ENCODE measurements at places on chromosomes 5 and 9.

- no peak for DNase-seq
Observed at GRCh38 chr9:119761812-119762211, 392.6 kb upstream of the BRINP1 start.

DNA sequence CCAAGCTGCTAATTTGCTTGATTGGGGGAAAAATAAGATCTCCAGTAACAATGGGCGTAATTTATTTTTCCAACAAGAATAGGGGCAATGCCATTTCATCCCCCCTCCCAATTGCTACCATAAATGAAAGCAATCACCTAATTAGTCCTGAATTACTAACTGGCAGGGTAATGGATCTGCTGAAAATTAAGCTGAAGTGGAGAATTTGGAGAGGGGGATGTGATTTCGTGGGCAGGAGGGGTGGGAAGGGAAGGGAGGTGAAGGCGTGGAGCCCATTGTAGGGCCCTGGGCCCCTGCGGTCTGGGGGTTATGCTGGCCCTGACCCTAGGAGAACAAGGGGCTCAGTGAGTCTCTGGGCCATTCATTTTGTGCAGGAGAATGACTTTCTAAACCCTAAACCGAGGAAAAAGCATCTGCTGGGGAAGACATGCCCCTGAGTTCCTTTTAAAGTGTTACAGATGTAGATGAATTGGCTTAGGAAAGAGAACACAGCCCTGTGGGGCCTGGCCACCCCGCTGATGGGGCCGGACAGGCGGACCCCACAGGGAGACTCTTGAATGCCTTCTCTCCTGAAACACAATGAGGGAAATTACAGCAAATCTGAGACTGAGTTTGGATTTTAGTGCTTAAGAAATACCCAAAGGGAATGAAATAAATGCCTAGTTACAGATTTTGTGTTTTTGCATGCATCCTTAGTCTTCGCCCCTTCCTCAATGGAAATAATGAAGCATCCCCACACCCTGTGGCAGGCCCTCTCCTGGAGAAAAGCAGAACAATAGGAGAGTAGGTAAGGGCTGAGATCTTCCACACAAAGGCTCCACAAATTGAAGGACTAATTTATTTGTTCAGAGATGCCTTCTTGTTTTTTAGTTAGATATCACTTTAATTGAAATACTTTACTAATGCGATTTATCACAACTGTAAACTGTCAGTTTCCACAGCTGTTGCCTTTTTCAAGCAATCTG lies 143.2 kb downstream of the PSAT1 start:
- no peak for DNase-seq

DNA sequence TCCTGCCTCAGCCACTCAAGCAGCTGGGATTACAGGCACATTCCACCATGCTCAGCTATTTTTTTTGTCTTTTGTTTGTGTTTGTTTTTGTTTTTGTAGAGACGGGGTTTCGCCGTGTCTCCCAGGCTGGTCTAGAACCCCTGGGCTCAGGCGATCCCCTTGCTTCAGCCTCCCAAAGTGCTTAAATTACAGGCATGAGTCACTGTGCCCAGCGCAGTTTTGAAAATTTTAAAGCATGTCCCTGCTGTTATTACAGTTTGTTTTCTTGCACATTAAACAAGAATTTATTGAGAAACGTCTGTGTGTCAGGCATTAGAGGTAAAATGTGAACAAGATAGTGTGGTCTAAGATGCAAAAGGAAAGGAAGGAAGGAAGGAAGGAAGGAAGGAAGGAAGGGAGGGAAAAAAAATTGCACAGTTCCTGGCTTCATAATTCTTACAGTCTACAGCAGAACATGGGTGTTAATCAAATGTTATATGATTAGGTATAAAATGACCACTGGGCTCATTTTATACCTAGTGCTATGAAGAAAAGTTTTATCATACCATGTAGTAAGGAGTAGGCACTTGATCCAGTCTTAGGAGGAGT lies 205.4 kb downstream of the SNX18 start:
- DNase-seq: no peak

- DNase-seq: no peak
Observed at GRCh38 chr5:5266297-5266696, 126.2 kb downstream of the ADAMTS16 start.

GRCh38 chr5:94274707-94275106 lies 343.7 kb downstream of the KIAA0825 start:
- DNase-seq: no peak

DNA sequence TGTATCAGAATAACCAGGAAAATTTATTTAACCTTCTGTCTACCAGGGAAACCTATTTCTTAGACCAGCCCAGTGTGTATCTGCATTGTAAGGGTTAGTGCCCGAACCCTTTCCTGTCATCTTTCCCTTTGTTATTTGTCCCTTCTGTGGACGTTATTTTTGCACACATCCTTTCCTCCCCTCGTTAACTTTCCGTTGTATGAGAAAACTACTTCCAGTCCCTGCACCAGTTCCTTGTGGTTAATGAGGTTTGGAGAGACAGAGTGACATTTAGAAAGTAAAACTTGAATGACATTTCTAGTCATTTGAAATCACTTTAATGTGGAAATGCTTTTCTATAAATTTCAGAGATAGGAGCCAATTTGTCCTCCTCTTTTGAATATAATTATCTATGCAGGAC lies 4.3 kb upstream of the IFNB1 start:
- no peak for DNase-seq

- DNase-seq: no peak
Observed at GRCh38 chr5:133746834-133747233, 134.5 kb upstream of the FSTL4 start.

DNA sequence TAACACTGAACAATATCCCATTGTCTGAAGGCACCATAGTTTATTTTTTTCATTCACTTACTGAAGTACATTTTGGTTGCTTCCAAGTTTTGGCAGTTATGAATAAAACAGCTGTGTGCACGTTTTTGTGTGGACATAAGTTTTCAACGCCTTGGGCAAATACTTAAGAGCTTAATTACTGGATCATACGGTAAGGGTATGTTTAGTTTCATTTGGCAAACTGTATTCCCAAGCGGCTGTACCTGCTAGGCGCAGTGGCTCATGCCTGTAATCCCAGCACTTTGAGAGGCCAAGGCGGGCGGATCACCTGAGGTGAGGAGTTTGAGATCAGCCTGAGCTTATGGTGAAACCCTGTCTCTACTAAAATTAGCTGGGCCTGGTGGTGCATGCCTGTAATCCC lies 63.7 kb upstream of the FAM120A start:
- DNase-seq: no peak

DNA sequence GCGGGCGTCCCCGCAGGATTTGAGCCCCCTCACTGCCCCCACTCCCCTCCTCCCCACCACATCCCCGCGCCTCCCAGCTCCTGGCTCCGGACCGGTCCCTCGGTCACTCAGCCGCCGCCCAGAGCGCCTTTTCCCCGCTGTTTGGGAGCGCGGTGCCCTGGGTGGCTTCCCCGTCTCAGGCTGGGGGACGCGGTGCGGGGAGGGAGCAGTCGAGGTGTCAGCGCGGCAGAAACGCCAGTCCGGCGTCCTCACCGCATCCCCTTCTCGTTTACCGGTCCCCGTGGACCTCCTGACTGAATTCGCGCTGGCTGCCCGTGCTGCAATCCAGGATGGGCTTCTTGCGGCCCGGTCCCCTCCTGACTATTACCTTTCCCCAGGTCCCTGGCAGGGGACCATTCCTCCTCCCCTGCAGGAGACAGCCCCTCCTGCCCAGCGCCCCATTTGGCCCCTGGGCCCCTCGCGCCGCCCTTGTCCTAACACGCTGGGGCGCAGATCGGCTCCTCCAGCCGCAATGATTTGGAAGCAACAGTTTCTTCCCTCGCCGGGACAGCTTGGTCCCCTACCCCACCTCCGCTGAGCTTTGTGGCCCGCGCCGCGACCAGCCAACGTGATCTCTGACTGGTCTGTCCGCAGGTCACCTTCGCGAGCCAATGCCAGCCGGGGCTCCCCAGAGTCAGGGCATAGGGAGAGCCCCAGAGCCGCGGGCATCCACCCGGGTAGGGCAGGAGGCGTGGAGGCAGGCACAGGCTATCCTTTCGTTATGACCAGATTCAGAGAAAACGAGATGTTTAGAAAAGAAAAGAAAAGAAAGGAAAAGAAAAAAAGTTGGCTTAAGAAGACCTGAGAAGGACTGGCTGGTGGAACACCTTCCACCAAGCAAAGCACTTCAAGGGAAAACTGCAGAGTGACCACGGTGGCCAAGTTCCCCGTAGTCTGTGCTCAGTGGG lies 1.2 kb downstream of the ANKRD33B start:
- DNase-seq: no peak

GRCh38 chr5:125657936-125658335 lies 765.3 kb upstream of the GRAMD2B start:
- no peak for DNase-seq

- no peak for DNase-seq
Observed at GRCh38 chr5:179421144-179421901, 76.1 kb upstream of the ADAMTS2 start.

DNA sequence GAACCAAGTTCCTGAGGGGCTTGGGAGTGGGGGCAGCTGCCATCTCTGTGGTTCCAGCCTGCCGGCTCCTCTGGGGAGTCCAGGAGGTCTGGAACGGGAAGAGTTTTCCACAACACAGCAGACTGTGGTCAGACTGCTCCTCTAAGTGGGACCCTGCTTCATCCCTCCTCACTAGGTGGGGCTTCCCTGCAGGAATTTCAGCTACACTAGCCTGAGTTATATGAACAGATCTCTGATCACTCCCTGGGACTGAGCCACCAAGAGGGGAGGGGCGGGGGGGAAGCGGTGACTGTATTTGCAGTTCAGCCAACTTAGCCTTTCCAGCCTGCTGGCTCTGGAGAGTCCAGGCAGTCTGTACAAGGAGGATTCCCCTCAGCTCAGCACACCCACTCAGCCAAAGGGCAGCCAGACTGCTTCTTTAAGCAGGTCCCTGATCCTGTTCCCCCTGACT lies 19.4 kb downstream of the DTWD2 start:
- DNase-seq: no peak

GRCh38 chr5:172897481-172898217 lies 61.6 kb upstream of the RPL26L1 start:
- DNase-seq: no peak

- no peak for DNase-seq
Observed at GRCh38 chr5:82702046-82702445, 375.1 kb downstream of the TMEM167A start.

DNA sequence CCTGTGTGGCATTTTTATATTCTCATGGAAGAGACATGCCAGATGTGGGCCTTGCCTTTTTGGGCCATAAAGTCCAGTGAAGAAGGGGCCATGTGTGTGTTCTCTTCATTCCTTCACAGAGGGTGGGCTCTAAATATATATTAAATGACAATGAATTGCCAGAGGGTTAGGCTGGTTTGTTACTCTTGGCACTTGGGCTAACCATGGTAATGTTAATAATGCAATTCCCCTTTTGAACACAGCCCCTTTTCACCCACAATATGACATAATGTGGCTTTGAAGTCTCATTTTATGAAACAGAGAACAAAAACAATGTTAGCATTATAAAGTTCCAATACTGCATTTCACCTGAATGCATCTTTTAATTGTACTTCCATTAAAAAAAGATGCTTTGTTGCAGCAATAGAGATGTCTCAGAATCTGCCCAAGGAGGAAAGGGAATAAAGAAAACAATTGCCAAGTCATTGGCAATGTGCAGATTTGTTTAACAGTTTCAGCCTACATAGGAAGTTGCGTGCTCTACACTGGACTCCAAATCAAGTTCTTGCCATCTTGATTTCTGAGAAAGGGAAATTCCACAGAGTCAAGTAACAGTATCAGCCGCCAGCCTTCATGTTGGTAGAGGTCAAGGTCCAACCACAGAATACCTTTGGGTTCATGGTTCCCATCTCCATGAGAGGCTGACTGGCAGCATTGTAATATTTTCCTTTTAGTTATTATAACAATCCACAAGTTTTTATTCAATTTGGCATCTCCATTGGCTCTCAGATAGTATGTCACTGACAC lies 141.9 kb downstream of the SLC12A2 start:
- DNase-seq: no peak

DNA sequence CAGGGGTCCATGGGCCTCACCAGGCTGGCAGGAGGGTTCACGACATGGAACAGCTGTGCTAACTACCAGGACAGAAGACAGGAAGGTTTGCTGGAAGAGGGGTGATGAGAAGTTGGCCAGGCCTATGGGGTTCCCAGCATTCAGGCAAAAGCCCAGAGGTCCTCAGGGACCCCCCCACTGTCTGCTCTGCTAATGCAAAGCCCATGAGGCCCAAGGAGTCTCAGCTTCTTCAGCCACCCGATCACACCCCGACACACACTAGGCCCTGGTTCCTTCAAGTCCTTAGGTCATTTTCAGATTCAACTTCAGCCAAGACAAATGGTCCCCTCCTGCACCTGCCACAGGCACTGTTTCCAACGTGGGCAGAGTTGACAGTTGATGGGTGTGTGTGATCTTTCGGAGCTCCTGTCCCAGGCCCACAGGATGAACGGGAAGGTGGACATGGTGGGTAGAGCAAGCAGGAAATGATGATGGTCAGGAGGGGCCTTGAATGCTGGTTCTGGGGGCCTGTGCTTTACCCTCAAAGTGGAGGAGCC lies 20.4 kb downstream of the ADAMTS2 start:
- no peak for DNase-seq

- DNase-seq: peak; percentile 52
Observed at GRCh38 chr5:18305288-18305924, 671.1 kb downstream of the TAF11L14 start.

GRCh38 chr5:62299101-62299500 lies 6.9 kb upstream of the KIF2A start:
- DNase-seq: no peak

DNA sequence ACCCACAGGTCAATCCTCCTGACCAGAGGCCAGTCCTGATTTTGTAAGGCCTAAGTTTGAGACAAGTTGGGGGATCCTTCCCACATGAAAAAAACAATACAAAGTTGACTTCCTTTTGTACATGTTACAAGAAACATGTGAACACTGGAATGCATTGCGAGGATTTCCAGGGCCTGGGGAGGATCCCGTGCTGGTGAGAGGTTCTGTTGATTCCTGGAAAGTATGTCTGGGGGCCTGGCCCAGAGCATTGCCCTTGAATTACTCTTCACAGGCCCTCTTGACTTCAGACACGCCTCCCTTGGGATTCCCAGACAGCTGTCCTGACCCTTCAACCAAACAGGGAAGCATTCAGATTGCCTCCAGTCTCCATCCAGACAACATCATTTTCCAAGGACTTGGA lies 234.2 kb upstream of the IRX2 start:
- no peak for DNase-seq

GRCh38 chr5:143316844-143317631 lies 86.4 kb downstream of the NR3C1 start:
- DNase-seq: peak; percentile 1

GRCh38 chr5:55763746-55764420 lies 26.0 kb downstream of the DDX4 start:
- no peak for DNase-seq

- DNase-seq: no peak
Observed at GRCh38 chr5:142883025-142883424, 112.8 kb downstream of the ARHGAP26 start.

All from NCI-H1694 (cell line).